ENCODE measurements at places on chromosomes 3 and 15.

- H3K4me3 ChIP-seq: no peak overlapping the region
- no peaks in the 10 kb centered on the region for H3K4me1 ChIP-seq
- H3K36me3 ChIP-seq: no peaks in the 10 kb centered on the region
- H3K27ac ChIP-seq: no peak overlapping the region
Measured at GRCh38 chr3:143222981-143223380, 103.4 kb downstream of the CHST2 start.

DNA sequence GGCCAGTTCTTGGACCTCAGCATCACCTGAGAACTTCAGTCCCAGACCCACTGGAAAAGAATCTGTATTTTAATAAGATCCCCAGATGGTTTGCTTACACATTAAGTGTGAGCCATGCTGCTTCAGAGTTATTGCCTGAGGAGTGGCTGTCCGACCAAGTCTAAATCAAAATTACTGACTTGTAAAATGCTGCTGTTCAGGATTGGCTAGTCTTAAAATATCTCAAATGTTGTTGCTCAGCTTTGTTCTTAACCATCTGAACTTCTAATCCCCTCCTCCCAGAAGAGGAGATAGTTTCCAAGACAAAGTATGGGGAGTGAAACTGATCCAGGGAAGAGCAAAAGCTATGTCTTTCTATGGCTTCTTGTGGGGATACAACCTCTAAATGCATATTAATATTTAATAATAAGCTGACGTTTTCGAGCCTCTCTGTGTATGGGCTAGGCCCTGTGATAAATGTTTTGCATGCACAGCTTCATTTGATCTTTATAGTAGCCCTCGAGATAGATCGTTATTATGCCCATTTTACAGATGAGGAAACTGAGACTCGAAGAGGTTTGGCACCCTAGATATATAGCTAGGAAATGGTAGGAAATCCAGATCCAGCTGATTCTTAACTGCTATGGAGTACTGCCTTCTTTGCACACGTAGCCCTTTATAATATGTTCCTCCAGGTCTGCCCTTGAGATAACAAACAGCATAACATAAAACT is 52.2 kb downstream of the DNASE1L3 start:
- DNase-seq: no peak
- H3K36me3 ChIP-seq: no peaks in the 10 kb centered on the region
- no peak overlapping the region for H3K4me3 ChIP-seq
- H3K4me1 ChIP-seq: no peaks in the 10 kb centered on the region

DNA sequence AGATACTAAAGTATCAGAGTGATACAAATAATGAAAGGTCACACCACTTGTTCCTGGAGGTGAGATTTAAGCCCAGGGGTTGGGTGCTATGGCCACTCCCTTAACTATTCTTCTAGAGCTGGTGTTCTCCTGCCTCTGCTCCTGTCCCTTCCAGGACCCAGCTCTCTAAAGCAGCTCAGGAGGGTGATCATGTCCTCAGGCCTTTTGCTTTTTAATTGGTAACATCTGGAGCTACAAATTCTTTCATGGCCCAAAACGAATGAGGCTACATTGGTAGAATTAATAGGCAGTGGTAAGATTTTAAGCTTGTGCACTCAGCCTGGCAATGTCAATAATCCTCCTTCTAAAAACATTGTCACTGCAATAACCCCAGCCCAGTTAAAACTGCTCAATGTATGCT is 38.2 kb upstream of the CNOT10 start:
- no peaks in the 10 kb centered on the region for H3K27me3 ChIP-seq
- no peak overlapping the region for H3K27ac ChIP-seq
- H3K4me1 ChIP-seq: no peaks in the 10 kb centered on the region
- no peak overlapping the region for H3K4me3 ChIP-seq

DNA sequence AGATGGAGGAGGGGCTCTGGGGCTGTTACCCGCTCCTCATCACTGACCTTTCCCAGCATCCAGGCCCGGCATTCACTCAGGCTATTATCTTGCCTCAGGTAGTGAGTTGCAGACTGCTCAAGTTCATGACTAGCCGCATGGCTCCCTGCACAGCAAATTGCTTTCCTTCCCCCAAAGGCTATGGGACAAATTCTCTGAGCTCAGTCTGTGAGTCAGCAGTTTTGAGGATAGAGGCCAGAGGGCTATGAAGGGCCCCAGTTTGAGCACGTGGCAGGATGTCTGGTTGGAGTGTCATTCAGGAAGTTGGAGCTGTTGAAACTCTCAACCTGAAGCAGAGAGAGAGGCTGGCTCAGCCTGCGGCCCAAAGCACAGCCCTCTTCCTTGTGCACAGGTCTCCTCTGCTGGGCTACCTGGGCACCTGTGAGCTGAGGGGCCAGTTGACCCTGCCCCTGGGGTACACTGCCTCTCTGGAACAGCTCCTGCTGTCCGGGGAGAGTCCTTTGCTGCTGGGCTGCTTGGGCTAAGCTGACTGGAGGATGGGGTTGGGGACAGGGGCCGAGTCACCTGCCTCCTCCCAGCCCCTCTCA is 7.9 kb downstream of the FAH start:
- no peak overlapping the region for H3K4me3 ChIP-seq
- H3K4me1 ChIP-seq: peaks cover 8% of the 10 kb centered on the region
- no peaks in the 10 kb centered on the region for H3K36me3 ChIP-seq
- no peak overlapping the region for H3K27ac ChIP-seq

DNA sequence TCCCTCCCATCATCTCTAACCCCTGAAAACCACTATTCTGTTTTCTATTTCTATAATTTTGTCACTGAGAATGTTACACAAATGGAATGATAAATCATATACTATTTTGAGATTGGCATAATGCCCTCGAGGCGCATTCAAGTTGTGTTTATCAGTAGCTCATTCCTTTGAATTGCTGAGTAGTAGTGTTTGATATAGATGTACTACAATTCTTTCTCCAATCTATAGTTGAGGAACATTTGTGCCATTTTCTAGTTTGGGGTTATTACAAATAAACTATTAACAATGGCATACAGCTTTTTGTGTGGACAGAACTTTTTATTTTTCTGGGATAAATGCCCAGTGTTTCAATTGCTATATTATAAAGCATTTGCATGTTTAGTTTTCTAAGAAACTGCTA is 86.0 kb downstream of the CCR1 start:
- H3K36me3 ChIP-seq: no peaks in the 10 kb centered on the region
- DNase-seq: no peak
- H3K4me1 ChIP-seq: no peaks in the 10 kb centered on the region
- no peak overlapping the region for H3K4me3 ChIP-seq
- no peak overlapping the region for H3K27ac ChIP-seq
- no peaks in the 10 kb centered on the region for H3K27me3 ChIP-seq

- no peaks in the 10 kb centered on the region for H3K36me3 ChIP-seq
- no peaks in the 10 kb centered on the region for H3K4me1 ChIP-seq
- DNase-seq: no peak
Measured at GRCh38 chr3:195566797-195567196, 16.9 kb downstream of the APOD start.

DNA sequence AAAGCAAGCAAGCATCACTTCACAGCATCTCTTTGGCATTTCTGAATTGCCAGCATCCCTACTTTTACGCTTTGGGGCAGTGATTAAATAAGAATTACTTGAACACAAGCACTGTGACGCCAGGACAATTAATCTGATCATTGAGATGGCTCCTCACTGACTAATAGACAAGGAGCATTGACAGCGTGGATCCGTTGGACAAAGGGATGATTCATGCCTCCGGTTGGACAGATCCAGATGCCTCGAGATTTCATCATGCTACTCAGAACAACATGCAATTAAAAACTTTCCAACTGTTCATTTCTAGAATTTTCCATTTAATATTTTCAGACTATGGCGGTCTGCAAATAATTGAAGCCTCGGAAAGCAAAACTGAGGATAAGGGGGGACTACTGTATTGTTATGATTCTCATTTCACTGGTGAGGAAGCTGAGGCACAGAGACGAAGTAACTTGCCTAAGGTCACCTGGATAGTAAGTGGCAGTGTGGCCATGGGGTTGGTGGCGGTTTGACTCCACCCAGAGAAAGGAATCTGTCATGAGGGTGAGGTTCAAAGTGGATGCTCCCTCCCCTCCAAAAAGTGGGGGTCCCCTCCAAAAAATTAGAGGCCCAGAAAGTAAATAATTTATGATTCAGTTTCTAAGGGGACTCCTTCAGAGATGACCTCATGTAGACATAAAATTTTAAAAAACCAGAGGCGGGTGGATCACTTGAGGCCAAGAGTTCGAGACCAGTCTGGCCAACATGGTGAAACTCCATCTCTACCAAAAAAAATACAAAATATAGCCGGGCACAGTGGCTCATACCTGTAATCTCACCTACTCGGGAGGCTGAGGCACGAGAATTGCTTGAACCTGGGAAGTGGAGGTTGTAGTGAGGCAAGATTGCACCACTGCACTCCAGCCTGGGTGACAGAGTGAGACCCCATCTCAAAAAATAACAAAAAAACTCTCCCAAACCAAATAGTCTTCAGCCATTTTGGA is 12.3 kb upstream of the PGPEP1L start:
- H3K4me3 ChIP-seq: no peak overlapping the region
- H3K4me1 ChIP-seq: peaks cover 29% of the 10 kb centered on the region

Measured in psoas muscle (tissue), 8 donors.